NCI-H2029 (cell line): ENCODE measurements at places on chromosomes 3 and 15.

DNA sequence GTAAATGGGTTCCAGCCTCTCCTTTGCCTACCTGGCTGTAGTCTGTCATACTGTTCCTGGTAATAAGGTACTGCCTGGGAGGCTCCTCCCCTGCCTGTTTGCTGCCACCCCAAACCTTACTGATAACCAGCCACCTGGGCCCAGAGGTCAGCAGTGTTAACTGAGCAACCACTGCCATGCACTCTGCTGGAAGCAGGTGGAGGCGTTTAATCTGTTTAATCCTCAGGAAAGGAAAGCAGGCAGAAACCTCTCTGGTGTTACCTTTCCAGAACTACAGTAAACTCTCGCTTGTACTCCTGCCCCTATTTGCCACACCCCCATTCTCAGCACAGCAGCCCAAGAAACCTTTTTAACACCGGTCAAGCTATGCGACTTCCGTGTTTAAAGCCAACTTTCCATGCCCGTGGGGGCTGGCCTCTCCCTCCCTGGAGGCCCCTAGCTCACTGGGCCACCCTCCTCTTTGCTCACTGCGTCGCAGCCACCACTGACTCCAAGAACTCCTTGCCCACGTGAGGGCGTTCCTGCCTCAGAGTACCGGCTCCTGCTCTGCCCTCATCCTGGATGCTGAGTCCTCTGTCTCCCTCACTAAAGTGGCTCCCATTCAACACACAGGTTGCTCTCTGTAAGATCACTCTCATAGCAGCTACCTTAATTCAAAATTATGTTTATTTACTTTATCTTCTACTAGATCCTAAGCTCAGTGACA, 8.3 kb downstream of the BDH1 start:
- no peak for DNase-seq

DNA sequence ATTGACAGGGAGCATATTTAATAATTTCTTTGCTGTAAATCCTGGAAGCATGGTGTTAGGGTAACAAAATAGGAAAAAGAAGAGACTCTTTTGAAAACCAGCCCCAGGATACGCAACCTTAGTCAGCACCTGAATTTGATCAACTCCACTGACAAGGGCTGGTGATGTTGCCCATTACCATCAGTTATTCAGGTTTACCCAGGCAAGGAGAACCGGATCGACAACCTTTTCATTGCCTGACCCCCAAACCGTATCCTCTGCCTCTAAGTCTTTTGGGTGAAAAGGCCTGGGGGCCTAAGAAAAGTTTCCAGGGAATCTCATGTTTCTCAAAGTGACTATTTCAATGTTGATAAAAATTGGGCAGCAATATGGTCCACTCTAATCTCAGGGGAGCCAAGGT, 313.3 kb downstream of the KBTBD8 start:
- DNase-seq = no peak

GRCh38 chr3:154799800-154800199, 280.3 kb upstream of the MME start:
- DNase-seq = no peak

DNA sequence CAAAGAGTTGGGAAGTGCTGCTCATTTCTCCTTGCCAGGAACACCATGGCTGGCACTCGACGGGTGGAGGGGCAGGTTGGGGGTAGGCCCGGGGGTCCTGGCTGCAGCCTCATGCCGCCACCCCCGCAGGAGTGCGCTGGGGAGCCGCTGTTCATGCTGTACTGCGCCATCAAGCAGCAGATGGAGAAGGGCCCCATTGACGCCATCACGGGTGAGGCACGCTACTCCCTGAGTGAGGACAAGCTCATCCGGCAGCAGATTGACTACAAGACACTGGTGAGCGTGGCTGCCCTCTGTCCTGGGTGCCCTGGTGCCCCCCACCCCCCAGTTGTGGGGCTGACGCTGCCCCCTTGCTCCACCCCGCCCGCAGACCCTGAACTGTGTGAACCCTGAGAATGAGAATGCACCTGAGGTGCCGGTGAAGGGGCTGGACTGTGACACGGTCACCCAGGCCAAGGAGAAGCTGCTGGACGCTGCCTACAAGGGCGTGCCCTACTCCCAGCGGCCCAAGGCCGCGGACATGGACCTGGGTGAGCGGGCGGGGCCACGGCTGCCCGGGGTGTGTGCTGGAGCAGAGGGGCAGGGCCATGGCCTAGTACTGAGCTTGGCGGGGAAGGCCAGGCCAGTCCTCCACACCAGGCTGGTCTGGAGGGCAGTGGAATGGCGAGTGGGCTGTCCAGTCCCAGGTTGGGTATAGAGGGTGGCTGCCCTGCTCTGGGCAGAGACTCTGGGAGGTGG, 45.1 kb downstream of the PLXNA1 start:
- DNase-seq = no peak

GRCh38 chr3:85433319-85433718, 474.5 kb downstream of the CADM2 start:
- no peak for DNase-seq

DNA sequence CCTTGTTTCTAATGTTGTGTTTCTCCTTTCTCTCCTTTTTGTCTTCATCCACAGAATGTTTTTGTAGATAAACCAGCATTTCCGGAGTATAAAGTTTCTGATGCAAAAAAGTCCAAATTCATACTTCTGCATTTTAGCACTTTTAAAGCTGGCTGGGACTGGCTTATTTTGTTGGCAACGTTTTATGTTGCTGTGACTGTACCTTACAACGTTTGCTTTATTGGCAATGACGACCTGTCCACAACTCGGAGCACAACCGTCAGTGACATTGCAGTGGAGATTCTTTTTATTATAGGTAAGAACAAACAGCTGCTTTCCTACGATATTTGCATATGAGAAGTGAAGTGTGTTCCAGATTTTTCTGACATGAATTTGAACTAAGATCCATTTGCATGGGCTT, 199.4 kb downstream of the KCNH8 start:
- no peak for DNase-seq

DNA sequence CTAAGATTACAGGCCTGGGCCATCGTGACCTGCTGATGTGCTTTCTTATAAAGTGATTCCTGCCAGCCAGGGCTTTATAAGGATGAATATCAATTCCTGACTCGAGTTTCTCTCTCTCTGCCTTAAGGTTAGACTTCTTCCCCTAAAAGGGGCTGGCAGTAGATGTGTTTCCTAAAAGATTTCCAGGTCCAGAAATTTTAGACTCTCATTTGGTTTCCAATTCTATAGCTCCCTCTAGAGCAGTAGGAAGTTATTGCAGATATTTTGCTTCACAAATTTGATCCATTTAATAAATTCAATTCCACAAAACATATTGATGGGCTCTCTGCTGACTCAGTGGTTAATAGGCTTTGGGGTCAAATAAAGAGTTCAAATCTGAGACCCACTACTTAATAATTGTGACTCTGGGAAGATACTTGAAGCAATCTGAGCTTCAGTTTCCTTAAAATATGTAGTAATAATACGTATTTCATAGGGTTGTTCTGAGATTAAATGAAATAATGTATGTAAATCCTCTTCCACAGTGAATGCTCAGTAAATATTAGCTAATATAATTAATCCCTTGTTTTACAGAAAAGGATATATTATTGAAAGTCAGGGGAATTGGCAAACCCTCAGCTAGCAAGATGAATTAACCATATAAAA, 2.1 kb downstream of the TRIM69 start:
- no peak for DNase-seq

GRCh38 chr15:51022206-51022605, 72.5 kb downstream of the TNFAIP8L3 start:
- no peak for DNase-seq

GRCh38 chr3:128073807-128074206, 21.6 kb downstream of the SEC61A1 start:
- no peak for DNase-seq

DNA sequence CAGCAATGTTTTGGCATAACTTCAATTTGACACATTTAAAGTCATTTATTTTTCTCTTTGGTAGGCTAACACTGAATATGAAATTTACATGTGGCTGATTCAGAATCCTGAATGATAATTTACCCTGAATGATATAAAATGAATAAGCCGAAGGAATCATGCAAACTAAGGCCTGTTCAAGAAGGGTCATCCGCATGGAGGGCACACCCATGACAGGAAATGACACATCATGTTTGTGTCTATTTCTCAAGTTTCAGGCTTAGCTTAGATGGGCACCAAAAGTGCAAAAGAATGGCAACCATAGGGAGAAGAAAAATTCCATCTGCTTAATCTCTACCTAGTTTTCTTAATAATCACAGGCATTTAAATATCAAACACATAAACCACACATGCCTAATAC, 141.5 kb downstream of the DUT start:
- no peak for DNase-seq

DNA sequence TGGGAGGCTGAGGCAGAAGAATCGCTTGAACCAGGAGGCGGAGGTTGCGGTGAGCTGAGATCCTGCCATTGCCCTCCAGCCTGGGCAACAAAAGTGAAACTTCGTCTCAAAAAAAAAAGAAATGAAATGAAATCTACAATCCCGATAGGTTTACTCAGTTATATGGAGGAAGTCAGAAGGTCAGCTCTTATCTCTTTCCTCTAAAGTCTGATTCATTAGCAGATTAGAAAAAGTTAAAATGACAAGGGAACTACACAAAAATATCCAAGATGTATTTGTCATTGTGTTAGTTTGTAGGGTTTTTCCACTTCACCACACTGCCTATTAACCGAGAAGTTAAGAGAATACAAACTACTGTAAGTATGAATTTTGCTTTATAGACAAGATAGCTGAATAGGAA, 420.6 kb downstream of the SHQ1 start:
- no peak for DNase-seq

- no peak for DNase-seq
Measured at GRCh38 chr3:197801891-197802778, 11.1 kb downstream of the LRCH3 start.

- no peak for DNase-seq
Measured at GRCh38 chr3:145981056-145981455, 179.9 kb downstream of the PLOD2 start.

- no peak for DNase-seq
Measured at GRCh38 chr3:182829761-182830405, 36.6 kb downstream of the ATP11B start.

- no peak for DNase-seq
Measured at GRCh38 chr15:31335989-31336592, 9.5 kb downstream of the KLF13 start.

- DNase-seq = no peak
Measured at GRCh38 chr15:60967728-60968127, 261.4 kb downstream of the RORA start.

- no peak for DNase-seq
Measured at GRCh38 chr3:14463330-14464140, 61.1 kb downstream of the SLC6A6 start.

DNA sequence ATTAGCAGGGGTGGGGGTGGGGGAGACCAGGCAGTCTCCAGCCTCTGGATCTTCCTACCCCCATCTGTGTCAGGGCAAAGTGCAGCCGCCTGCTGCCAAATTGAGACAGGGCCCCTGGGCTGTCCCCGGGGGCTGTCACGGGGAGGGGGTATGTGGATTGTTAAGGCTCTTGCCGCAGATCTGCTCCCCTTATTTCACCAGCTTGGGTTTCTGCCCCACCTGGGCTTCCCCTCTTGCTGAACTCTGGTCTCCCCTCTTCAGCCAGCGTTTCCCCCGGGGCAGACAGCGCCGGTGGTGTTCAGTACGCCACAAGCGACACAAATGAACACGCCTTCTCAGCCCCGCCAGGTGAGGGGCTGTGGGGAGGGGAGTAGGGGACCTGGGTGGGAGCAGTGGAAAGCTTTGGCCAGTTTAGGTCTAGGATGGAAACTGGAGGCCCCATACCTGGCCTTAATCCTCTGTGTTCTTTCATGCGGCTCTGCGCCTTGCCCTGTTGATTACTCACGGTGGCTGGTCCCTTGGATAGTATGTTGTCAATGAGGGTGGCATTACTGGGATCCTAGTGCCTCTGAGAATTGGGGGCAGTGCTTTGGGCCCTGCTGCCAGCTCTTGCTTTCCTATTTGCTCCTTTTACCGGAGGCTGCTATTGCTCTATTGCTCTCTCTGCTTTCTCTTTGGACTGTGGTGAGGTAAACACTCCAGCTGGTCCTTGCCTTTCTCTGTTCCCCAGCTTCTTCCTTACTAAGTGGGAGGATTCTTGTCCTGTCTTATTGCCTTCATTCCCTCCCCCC, 1.7 kb downstream of the EIF4G1 start:
- no peak for DNase-seq

DNA sequence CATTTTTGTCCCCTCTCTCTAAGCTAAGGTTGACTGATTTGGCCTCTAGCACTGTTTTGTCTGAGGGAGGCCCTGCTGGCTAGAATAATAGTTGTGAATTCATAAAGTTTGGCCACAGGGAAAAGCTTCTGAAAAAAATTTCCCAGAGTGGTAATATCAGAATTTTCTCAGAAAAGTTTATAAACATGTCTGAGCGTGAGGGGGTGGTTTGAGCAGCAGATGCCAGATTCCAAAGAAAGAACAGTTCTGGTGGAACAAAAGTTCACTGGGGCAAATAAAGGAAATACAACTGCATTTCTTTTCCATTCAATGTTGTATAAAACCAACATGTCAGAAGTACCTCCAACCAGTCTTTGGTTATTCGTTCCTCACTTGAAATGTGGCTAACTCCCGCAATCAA, 61.2 kb downstream of the CLDN1 start:
- no peak for DNase-seq

- no peak for DNase-seq
Measured at GRCh38 chr15:29612096-29612495, 210.2 kb downstream of the TJP1 start.

DNA sequence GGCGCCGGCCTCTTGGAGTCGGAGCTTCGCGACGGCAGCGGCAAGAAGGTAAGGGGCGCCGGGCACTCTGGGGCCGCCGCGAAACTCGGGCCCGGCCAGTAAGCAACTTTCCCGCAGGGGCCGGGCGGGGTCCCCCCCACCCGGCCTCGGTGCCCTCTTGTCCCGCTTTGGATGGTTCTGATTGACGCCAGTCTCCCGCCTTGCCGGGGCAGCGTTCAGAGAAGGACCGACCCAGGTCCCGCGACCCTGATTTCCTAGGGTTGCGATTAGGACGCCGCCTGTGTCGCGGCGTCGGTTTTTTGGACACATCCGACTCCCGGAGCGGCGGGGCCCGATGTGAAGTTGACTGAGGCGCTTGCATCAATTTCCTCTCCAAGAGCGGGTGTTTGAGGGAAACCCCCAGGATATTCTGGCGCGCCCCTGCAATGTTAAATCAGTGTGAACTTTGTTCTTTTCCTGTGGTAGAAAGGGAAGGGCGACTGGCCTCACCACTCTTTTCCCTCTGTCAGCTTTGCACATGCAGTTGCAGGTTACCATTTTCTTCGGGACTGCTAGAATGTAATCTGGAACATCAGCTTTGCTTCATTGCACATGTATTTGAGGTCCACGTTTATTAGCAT, 755 bp downstream of the PDE8A start:
- DNase-seq = no peak

DNA sequence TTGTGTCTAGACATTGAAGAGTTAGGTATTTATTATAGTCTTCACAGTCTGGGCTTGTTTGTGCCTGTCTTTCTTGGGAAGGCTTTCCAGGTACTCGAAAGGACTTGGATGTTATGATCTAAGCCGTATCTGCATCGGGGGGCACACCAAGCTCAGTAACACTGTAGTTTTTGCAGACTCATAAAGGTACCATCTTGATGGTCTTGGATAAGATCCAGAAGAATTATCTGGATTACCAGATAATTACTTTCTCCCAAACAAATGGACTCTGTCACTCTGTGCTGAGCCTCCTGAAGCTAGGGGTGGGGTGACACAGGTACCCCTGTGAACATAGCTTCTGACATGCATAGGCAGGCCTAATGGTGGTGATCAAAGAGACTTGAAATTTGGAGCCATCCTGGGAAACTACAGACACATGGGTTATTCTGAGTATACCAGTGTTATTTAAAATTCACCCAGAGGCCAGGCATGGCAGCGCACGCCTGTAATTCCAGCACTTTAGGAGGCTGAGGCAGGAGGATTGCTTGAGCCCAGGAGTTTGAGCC, 238.6 kb upstream of the TPM1 start:
- no peak for DNase-seq
